CD8-positive, alpha-beta memory T cell (primary cell): ENCODE measurements at places on chromosomes 1 and 21.
A peak's percentile ranks its signal among the peaks of the same experiment; 100 is the strongest.

DNA sequence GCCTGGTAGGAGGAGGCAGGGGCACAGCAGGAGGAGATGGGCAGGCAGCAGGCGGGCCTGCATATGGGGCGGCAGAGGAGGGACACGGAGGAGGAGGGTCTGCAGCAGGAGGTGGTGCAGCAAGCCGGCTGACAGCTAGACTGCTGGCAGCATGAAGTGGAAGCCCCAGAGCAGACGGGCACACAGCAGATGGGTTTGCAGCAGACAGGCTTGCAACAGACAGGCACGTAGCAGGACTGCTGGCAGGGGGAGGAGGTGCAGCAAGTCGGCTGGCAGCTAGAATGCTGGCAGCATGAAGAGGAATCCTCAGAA is 615 bp downstream of the KRTAP10-5 start:
- H3K4me1 ChIP-seq = peaks cover 3% of the 10 kb centered on the region
- no peak overlapping the region for H3K27ac ChIP-seq
- no peaks in the 10 kb centered on the region for H3K27me3 ChIP-seq
- no peak overlapping the region for H3K4me3 ChIP-seq

GRCh38 chr1:214289574-214290272 is 8.8 kb downstream of the SMYD2 start:
- no peak overlapping the region for H3K27ac ChIP-seq
- peaks cover 5% of the 10 kb centered on the region for H3K4me1 ChIP-seq
- H3K4me3 ChIP-seq = no peak overlapping the region
- DNase-seq = no peak
- no peaks in the 10 kb centered on the region for H3K36me3 ChIP-seq
- H3K27me3 ChIP-seq = no peaks in the 10 kb centered on the region

DNA sequence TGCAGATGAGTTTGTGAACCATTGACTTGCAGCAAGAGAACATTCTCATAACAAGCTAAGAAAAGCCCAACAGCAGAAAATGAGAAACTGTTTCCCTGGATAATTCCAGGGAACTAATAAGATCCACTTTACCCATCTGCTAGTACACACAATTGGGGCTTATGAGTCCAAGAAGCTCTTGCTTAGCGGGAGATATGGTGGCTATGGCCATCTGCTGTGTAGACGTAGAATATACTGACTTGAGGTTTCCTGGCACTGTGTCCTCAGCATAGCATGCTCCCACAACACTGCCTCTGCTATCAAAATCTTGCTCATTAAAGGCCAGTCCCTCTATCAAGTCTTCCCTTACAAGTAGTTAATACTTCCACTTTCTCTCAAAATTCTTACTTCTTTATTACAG is 6.8 kb upstream of the RXRG start:
- H3K4me3 ChIP-seq = no peak overlapping the region
- H3K27ac ChIP-seq = no peak overlapping the region
- no peaks in the 10 kb centered on the region for H3K27me3 ChIP-seq
- no peak for DNase-seq

DNA sequence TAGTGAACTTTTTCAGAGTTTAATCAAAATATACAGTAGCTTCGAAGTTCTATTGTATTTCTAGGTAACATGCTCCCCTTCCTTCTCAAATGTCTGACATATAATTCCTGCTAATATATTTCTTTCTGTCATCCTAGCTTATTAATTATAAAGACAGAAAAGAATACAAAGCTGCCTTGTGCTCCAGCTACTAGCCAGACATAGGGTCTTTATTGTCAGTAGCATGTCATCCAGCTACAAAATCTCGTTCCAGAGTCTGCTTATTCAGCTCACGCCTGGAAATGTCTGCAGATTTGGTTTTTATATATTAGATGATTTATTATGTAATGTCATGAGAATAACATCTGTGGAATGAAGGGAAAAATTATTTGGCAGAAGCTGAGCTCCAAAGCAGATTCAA is 1102.8 kb downstream of the BRINP3 start:
- H3K27me3 ChIP-seq = no peaks in the 10 kb centered on the region
- no peaks in the 10 kb centered on the region for H3K4me1 ChIP-seq
- no peaks in the 10 kb centered on the region for H3K36me3 ChIP-seq
- DNase-seq = no peak
- no peak overlapping the region for H3K4me3 ChIP-seq
- no peak overlapping the region for H3K27ac ChIP-seq

GRCh38 chr1:2561898-2562895 is 6.0 kb downstream of the TNFRSF14 start:
- H3K36me3 ChIP-seq = no peaks in the 10 kb centered on the region
- peaks cover 16% of the 10 kb centered on the region for H3K4me1 ChIP-seq
- no peaks in the 10 kb centered on the region for H3K27me3 ChIP-seq
- no peak overlapping the region for H3K27ac ChIP-seq

DNA sequence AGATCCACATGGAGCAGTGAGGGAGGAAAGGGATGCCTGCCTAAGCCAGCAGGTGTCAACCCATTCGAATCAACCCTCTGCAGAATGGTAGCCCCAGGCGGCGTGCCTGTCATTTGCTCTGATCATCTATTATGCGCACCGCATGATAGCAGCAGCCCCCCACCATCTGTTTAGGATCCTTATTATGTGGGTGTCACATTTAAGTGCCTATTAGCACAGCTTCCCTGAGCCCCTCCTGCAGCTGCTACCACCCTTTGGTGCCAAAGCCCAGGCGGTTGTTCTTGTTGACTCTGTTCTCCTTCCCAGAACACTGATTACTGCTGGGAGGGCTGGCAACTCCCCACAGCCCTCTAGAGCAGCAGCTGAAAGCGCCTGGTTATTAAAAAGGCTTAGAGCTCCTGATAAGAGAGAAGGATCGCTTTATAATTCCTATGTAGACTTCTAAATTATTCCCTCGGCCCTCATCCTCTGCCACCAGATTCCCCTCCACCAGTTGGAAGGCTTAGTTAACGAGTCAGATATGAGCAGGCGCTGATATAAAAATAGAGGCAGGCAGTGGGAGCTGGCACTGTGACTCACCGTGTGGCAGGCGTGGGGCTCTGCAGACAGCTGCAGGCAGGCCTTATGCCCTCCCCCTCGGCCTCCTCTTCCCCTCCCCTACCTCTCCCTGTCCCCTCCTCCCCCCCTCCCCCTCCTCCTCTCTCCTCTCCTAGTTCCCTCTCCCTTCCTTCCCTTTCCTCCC is 23.0 kb downstream of the ACTA1 start:
- no peak overlapping the region for H3K4me3 ChIP-seq
- H3K4me1 ChIP-seq = no peaks in the 10 kb centered on the region
- no peak for DNase-seq
- no peak overlapping the region for H3K27ac ChIP-seq

- no peak overlapping the region for H3K4me3 ChIP-seq
- H3K27me3 ChIP-seq = no peaks in the 10 kb centered on the region
- DNase-seq = no peak
Measured at GRCh38 chr1:113648478-113648877, 110.8 kb downstream of the PHTF1 start.

- no peaks in the 10 kb centered on the region for H3K4me1 ChIP-seq
- no peak overlapping the region for H3K4me3 ChIP-seq
- H3K27me3 ChIP-seq = no peaks in the 10 kb centered on the region
- no peak for DNase-seq
Measured at GRCh38 chr1:73782901-73783300, 415.1 kb downstream of the LRRIQ3 start.

GRCh38 chr1:226425431-226426031 is 17.6 kb upstream of the PARP1 start:
- H3K27ac ChIP-seq = no peak overlapping the region
- no peak for DNase-seq
- H3K4me3 ChIP-seq = peak overlapping the region; percentile 22

- no peak overlapping the region for H3K4me3 ChIP-seq
- H3K4me1 ChIP-seq = no peaks in the 10 kb centered on the region
- no peaks in the 10 kb centered on the region for H3K27me3 ChIP-seq
- no peak for DNase-seq
Measured at GRCh38 chr1:48480504-48480903, 8.5 kb upstream of the SPATA6 start.

DNA sequence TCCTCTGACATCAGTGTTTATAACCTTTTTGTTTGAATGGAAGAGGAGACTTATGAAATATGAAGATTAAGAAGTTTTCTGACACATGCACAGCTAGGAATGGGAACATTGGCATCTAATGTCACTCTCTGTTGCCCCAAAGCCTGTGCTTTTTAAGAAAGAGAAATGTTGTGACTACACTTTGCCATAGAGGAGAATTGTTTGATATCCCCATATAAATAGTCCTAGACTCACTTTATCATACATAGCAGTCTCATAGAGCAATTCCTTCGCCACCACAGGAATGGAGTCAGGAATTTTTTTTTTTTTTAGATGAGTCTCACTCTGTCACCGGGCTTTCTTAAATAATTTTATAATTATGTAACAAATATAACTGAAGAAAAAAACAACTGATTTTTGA is 1.5 kb downstream of the KRTAP21-3 start:
- H3K36me3 ChIP-seq = no peaks in the 10 kb centered on the region
- DNase-seq = no peak
- no peaks in the 10 kb centered on the region for H3K4me1 ChIP-seq
- no peaks in the 10 kb centered on the region for H3K27me3 ChIP-seq
- H3K27ac ChIP-seq = no peak overlapping the region

GRCh38 chr1:33348194-33348593 is 27.3 kb upstream of the A3GALT2 start:
- no peaks in the 10 kb centered on the region for H3K27me3 ChIP-seq
- no peak for DNase-seq
- peaks cover 27% of the 10 kb centered on the region for H3K4me1 ChIP-seq
- peak overlapping the region; percentile 71 for H3K4me3 ChIP-seq
- H3K36me3 ChIP-seq = no peaks in the 10 kb centered on the region

DNA sequence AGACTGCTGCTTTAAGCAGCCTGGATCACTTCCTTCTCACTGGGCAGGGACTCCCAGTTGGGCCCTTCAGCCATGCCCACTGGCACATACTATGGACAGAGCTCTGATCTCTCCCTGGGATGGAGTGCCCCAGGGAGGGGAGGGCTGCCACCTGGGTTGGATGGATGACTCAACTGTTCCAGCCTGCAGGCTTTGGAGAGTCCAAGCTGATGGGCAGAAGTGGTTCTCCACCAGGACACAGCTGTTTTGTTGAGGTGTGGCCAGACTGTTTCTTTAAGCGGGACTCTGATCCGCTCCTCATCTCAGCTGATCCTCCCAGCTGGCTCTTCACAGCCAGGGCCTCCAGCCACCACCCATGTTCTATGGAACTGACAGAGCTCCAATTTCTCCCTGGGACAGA is 166.9 kb downstream of the MAGI3 start:
- H3K36me3 ChIP-seq = no peaks in the 10 kb centered on the region
- H3K4me3 ChIP-seq = no peak overlapping the region
- no peak overlapping the region for H3K27ac ChIP-seq

DNA sequence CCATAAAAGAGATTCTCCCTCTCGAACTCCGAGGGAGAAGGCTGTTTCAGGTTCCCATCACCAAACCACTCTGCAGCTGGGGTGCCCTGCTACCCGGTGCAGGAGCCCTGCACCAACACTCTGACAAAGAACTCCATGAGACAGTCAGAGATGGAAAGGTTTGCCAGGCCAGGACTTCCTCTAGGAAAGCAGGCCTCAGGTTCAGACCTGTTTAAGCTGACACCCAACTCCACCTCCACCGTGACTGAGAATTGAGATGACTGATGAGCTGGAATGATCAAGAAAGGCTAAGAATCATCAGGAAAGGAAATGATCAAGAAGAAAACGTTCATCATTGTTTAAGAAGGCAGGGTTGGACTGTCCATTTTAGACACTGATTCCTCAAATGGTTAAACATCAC is 46.2 kb upstream of the KCNE1 start:
- H3K27ac ChIP-seq = no peak overlapping the region
- no peaks in the 10 kb centered on the region for H3K27me3 ChIP-seq
- no peaks in the 10 kb centered on the region for H3K36me3 ChIP-seq
- H3K4me3 ChIP-seq = no peak overlapping the region

DNA sequence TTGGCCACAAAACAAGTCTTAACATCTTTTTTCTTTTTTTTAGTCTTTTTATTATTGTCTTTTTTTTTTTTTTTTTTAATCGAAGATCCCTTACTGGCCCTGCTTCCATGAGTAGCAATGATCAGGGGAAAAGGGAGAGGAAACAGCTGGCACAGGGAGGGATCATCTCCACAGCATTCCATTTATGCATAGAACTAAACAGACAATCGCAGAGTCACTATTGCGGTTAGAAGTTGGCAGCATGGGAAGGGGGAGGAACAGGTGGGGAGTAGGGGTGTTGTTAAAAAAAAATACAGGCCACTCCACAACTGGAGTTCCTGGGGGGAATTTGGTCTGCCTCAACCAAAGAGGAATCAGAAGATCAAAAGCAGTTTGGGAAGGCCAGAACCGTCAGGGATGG is 55.4 kb downstream of the C1orf185 start:
- no peaks in the 10 kb centered on the region for H3K4me1 ChIP-seq
- H3K27me3 ChIP-seq = no peaks in the 10 kb centered on the region
- H3K4me3 ChIP-seq = no peak overlapping the region
- no peaks in the 10 kb centered on the region for H3K36me3 ChIP-seq
- no peak overlapping the region for H3K27ac ChIP-seq

GRCh38 chr1:2583871-2584351 is 2.7 kb upstream of the PRXL2B start:
- no peak overlapping the region for H3K27ac ChIP-seq
- H3K27me3 ChIP-seq = no peaks in the 10 kb centered on the region
- DNase-seq = peak; percentile 31
- H3K36me3 ChIP-seq = no peaks in the 10 kb centered on the region
- H3K4me1 ChIP-seq = peaks cover 50% of the 10 kb centered on the region
- no peak overlapping the region for H3K4me3 ChIP-seq
